Right atrium auricular region (tissue), 2 donors: ENCODE measurements at places on chromosomes 11 and 22. TPM values are rescaled to one million over a fixed set of nuclear protein-coding genes. Genes with fewer than 3 reads are reported as not detected.

GRCh38 chr11:60786811-60787567 lies 1.9 kb downstream of the MS4A10 start:
- no peaks in the 10 kb centered on the region for H3K27me3 ChIP-seq
- H3K36me3 ChIP-seq, result no peaks in the 10 kb centered on the region
- peak; percentile 64 for DNase-seq
- no peak overlapping the region for H3K4me3 ChIP-seq
- H3K4me1 ChIP-seq, result peaks cover 19% of the 10 kb centered on the region
- H3K27ac ChIP-seq, result no peak overlapping the region

DNA sequence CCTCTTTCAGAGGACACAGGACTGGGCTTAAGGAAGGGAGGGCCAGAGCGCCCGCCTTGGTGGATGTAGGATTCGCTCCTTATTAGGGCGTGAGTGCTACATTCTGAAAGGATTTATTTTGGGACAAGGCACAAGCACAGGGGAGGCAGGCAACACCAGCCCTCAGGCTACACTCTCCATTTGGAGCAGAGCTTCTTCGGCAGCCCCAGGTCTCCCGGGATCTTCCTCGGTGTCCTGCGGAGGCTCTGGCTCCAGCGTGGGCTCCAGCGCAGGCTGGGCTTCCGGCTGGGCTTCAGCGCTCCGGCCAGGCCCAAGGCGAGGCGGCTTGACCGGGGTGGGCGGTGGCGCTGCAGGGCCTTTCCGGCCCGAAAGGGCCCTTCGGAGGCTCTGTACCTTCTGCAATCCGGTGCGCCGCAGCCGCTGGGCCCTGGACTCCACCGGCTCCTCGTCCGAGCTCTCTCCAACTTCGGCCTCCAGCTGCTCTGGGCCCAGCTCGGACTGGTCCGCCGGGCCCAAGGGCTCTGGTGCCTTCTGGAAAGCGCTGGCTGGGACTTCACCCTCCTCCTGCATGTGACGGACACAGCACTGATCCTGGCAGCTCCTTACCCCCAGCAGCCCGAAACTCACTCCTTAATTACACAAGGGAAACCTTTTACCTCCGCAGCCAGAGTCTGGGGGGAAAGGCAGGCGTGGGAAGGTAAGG lies 1.1 kb downstream of the CAVIN3 start:
- H3K36me3 ChIP-seq, result no peaks in the 10 kb centered on the region
- H3K4me3 ChIP-seq, result peak overlapping the region; percentile 70
- DNase-seq, result peak; percentile 73

DNA sequence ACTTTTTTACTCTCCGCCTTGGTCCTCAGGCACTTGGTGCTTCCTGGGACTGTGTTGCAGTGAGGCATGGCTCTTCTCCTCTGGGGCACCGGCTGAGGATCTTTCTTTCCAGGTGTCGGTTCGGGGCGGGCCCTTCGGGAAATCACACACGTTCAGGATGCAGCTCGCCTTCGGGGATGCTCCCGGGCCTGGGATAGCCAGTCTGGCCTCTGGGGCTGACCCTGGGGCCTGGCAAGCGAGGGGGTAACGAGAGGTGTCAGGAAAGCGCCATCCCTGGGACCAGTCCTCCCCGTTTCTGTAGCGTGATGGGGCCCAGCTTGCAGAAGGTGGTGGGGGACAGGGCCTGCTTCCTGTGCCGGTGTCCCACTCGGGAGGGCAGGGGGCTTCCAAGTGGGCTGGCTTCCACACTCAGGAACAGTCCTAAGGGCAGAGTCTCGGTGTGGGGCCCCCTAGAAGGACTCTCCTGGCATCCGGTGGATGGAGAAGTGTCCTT lies 53.6 kb downstream of the LRP5 start:
- no peaks in the 10 kb centered on the region for H3K27me3 ChIP-seq
- no peak for DNase-seq
- peaks cover 17% of the 10 kb centered on the region for H3K4me1 ChIP-seq
- H3K36me3 ChIP-seq, result peaks cover 31% of the 10 kb centered on the region
- H3K4me3 ChIP-seq, result no peak overlapping the region

- H3K27ac ChIP-seq, result no peak overlapping the region
- no peaks in the 10 kb centered on the region for H3K4me1 ChIP-seq
- no peaks in the 10 kb centered on the region for H3K27me3 ChIP-seq
- H3K36me3 ChIP-seq, result no peaks in the 10 kb centered on the region
- DNase-seq, result no peak
- no peak overlapping the region for H3K4me3 ChIP-seq
Measured at GRCh38 chr11:112412383-112412782, 151.7 kb upstream of the PLET1 start.

The RASD2 gene
- total RNA-seq, result 3.1 TPM
